AG10803 (cell line): ENCODE measurements at places on chromosomes 13 and 19.

DNA sequence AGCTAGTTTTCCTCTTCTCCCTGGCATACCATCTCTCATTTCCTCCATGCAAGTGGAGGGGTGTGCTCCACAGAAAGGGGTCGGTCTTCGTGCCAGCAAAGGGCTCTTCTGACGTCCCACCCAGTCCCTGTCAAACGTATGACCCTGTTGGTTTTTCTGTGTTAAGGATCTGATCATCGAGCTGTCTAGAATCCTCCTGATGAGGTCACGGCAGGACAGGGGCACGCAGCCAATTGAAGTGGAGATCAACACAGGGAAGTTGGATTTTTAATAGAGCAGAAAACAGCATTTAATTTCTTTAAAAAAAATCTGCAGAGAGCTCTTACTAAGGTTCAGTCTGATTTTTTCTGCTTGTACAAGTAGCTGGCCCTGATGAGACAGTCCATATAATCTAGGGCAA is 339.4 kb downstream of the TEX29 start:
- DNase-seq, result no peak

- DNase-seq, result no peak
Measured at GRCh38 chr13:54733639-54734038, 1705.0 kb downstream of the OLFM4 start.

GRCh38 chr13:75226092-75226491 is 255.9 kb downstream of the TBC1D4 start:
- no peak for DNase-seq

DNA sequence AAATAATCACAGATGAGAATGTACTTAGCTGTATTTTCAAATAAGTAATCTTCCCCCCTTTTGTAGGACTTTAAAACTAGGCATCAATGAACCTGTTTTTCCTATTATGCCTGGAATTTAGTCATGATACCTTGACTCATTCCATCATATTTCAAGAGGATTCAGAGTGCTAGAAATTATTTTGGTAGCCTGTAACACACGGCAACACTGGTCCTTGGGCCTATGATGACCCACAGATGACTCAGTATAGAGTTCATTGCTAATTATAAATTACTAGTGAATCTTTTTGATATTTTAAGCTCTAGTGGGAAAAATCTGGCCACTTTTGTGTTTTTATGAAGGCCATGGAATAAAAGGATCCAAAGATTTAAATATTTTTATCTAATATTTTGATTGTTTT is 26.0 kb upstream of the GARRE1 start:
- DNase-seq, result peak; percentile 9

GRCh38 chr13:22773465-22773864 is 407.3 kb upstream of the SGCG start:
- no peak for DNase-seq

DNA sequence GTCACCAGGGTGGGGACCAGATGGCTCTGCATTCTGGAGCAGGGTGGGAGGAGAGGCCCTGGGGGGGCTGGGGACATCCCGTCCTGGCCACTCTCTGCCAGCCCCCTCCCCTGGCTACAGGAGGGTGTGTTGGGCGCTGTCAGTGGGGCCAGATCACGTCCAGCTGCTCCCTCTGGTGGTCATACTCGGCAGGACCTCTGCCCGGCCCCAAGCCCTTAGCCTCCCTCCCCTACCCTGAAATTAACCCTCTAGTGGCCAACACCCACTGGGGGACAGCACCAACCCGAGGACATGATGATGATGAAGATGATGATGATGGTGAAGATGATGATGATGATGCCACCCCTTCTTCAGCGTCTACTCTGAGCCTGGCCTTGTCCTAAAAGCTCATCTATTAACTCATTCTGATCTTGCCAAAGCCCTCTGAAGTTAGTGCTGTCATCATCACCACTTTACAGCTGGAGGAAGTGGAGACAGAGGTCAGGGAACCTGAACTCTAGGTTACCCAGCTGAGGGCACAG is 590 bp upstream of the LGI4 start:
- DNase-seq, result peak; percentile 51

DNA sequence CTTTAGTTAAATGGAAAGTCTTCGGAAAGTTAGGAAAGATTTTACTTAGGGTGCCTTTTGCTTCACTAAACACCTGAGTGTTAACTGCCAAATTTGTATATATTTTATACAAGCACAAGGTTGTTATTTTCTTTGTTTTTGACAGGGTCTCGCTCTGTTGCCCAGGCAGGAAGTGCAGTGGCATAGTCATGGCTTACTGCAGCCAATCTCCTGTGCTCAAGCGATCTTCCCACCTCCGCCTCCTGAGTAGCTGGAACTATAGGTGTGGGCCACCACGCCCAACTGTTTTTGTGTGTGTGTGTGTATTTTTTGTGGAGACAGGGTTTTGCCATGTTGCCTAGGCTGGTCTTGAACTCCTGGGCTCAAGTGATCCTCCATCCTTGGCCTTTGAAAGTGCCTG is 16.2 kb downstream of the KCTD4 start:
- no peak for DNase-seq

- DNase-seq, result peak; percentile 88
Measured at GRCh38 chr19:36849701-36850558, 746 bp upstream of the ZNF345 start.

GRCh38 chr13:33087091-33087490 is 70.9 kb downstream of the KL start:
- no peak for DNase-seq

- DNase-seq, result no peak
Measured at GRCh38 chr19:8206147-8207087, 2.8 kb upstream of the CERS4 start.

DNA sequence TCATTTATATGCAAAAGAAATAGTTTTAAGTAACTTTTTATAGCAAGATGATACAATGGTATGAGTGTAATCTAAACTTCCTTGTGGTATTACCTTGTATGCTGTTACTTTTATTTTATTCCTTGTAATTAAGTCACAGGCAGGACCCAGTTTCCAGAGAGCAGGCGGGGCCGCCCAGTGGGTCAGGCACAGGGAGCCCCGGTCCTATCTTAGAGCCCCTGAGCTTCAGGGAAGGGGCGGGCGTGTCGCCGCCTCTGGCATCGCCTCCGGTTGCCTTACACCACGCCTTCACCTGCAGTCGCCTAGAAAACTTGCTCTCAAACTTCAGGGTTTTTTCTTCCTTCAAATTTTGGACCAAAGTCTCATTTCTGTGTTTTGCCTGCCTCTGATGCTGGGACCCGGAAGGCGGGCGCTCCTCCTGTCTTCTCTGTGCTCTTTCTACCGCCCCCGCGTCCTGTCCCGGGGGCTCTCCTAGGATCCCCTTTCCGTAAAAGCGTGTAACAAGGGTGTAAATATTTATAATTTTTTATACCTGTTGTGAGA is 10.2 kb downstream of the PLPPR3 start:
- no peak for DNase-seq

DNA sequence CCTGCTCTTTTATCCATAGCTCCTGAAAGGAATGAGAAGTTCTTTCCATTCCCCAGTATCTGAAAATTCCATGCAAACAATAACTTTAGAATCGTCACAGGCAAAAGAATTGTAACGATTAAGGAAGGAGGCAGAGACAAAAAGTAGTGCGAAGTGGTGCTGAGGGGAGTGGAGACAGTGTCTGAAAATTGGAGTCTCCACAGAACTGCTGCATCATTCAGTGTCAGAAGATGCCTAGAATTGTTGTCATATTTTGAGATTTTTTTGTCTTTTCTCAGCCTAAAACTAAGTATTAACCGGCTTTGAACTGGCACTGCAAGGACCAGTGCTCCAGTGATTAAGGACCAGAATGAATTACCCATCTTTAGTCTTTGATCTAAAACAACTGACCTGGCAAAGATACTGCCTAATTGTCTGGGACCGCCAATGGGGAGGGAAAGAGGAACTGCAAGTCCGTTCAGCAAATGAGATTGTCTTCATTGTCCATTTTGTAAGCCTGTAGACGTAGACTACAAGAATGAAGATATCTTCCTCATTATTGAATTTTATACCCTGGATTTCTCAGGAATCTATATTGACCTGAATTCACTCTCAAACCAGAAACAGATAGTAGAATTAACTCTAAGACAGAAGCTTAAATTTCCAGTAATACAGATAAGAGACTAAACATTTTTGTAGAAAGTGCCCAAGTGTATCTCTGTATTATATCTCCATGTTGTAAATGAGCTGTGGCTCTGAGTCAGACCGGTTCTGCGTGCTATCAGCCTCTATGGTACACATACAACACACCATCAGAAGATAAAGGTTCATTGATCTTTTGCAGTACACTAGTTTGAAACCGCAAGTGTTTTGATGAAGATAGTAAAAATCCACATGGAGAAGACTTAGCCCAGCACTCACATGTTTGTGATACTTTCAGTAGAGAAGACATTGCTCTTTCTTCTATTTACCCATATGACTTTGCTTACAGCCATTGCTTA is 293.2 kb downstream of the EFNB2 start:
- DNase-seq, result peak; percentile 30

DNA sequence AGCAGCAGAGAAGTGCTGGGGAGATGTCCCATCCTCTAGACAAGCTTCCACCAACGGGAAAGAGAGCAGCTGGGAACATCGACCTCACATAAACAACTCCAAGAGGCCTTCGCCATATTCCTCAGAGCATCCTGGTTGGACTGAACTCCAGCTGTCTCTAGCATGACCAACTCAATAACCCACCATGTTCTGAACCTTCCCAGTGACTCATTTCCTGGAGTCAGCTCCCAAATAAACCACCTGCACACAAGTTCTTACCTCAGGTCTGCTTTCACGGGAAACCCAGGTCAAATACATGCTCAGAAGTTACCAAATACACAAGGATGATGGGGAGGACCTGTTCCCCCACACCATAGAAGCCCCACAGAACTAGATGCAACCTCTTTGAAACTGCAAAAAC is 878.5 kb downstream of the UQCRFS1 start:
- no peak for DNase-seq

DNA sequence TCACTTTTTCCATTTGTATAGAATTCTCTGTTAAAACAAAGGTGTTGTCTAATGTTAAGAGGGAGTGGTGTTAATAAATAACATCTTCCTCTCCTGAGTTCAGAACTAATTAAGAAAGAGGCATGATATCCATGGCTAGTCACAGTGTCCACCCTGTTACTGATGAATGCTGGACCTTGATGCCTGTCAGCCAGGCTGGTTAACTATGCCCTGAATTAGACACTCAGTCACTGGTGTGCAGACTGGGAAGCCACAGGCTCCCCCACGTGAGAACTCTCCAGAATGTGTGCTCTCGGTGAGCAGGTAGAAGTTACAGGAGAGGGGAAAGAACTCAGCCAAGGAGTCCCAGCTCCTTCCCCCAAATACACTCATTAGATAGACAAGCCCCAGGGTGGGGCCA is 56.1 kb upstream of the RNF113B start:
- no peak for DNase-seq

- peak; percentile 17 for DNase-seq
Measured at GRCh38 chr13:22114630-22115311, 443.9 kb downstream of the FGF9 start.
